NCI-H2107 (cell line): ENCODE measurements at places on chromosomes 3 and 15.

- no peak for DNase-seq
Measured at GRCh38 chr3:42117175-42118008, 26.2 kb downstream of the TRAK1 start.

- no peak for DNase-seq
Measured at GRCh38 chr3:182971637-182972036, 8.7 kb downstream of the DCUN1D1 start.

DNA sequence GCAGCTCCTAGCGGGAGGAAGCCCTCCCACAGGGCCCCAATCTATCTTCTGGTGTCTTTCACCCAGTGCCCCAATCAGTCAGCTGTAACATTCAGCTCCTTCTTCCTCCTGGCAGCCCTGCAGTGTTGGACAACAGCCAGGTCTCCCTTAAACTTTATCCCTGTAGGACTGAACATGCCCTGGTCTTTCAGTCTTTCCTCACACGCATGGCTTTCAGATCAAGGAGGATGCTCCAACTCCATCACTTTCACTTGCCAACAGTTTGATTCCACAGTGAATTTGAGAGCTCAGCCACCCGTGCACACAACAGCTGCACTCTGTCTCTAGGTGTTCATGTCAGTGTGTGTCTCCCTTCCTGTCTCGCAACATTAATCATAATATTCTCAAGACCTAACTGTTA is 28.5 kb upstream of the LRRC34 start:
- DNase-seq, result no peak

DNA sequence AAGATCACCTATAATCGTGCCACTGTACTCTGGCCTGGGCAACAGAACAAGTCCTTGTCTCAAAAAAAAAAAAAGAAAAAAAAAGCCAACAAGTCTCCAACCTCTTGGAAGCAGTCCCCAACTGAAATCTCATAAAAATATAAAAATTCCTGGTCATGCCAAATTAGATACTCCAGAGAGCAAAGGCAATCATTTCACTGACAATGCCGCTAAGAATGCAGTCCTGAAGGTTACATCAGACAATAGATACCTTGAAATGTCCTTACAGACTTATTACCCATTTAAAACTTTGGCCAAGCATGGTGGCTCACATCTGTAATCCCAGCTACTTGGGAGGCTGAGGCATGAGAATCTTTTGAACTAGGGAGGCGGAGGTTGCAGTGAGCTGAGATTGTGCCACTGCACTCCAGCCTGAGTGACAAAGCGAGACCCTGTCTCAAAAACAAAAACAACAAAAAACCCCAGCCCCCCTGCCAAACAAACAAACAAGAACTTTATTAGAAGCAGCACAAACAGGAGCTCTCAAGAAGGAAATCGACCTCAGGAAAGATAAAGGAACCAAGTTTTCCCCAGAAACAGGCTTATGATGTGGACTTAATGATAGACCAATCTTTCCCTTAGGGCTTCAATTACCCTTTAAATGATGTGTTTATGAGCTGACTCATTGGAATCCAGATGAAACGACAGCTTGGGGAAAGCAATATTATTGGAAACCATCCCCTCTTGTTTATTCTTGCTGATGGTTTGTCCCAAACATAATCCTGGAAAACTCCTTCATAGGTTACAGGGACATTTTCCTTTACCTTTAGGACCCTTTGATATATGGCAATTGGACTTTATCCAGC is 53.1 kb upstream of the XCR1 start:
- DNase-seq, result no peak

- DNase-seq, result no peak
Measured at GRCh38 chr3:115022835-115023398, 124.2 kb downstream of the ZBTB20 start.

- no peak for DNase-seq
Measured at GRCh38 chr3:44906997-44907396, 32.6 kb downstream of the TGM4 start.

DNA sequence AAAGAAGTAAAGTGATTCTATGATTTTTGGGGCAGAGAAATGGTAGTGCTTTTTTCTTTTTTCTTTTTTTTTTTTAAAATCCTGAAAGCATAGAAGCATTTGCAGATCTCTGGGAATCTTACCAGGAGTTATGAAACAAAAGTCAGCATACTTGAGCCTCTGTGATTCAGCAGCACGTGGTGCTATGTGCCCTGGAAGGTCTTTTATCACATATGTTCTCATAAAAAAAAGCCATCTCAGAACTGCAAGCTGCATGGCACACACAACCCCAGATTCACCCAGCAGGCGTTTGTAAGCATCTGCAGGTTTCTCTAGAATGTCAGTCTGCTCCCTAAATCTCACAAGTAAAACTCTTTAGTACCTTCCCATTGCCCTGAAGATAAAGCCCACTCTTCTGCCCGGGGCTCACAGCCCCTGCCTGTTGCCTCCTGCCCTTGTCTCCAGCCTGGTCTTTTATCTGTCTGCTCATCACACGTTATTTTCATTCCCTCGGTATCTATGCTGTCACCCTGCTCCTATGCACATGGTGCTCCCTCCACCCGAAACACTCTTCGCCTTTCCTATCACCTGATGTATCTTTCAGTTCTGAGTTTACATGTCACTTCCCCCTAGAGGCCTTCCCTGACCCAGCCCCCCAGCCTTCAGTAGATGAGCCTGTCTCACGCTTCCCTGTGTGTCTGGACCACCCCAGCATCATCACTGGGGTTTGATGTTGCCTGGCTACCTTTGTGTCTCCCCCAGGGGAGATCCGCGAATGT is 72.4 kb downstream of the CHDH start:
- DNase-seq, result no peak

- no peak for DNase-seq
Measured at GRCh38 chr3:100129941-100130340, 15.6 kb upstream of the FILIP1L start.

GRCh38 chr15:66644869-66645268 is 57.2 kb upstream of the SMAD6 start:
- DNase-seq, result no peak
